ENCODE measurements at places on chromosomes 3 and 15.

DNA sequence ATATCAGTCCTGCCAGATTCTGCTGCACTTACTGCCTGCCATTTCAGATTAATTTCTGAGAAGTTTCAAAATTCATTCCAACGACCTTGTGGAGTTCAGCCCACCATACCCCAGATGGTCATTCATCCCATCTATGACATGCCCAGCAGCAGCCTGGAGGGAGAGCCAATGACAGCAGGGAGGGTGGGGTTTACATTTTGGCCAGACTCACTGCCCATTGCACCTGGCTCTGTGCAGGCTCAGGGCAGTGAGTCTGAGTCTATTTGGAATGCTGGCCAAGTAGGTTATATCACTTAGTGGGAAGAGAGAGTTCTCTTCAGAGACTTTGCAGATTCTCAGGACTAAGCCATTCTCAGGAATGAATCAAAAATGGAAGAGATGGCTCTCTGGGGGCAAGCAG is 21.5 kb downstream of the SRPRB start:
- DNase-seq = no peak

DNA sequence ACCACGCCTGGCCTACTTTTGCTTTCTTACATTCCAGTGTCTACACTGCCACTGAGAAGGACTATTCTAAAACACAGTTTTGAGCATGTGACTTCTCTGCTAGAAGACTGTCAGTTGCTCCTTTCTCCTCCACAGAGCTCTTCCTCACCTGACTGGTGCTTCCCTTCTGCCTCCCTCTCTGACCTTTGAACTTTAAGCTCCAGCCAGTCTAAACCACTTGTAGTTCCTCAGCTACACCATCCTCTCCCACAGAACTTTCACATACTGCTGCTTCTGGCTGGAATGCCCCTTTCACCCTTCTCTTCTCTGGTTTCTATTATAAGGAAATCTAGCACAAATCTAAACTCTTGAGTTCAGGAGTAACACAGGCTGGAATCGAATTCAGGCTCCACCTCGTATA is 9.1 kb downstream of the NCEH1 start:
- DNase-seq = no peak

GRCh38 chr15:59642351-59642750 is 15.0 kb downstream of the GTF2A2 start:
- DNase-seq = no peak

DNA sequence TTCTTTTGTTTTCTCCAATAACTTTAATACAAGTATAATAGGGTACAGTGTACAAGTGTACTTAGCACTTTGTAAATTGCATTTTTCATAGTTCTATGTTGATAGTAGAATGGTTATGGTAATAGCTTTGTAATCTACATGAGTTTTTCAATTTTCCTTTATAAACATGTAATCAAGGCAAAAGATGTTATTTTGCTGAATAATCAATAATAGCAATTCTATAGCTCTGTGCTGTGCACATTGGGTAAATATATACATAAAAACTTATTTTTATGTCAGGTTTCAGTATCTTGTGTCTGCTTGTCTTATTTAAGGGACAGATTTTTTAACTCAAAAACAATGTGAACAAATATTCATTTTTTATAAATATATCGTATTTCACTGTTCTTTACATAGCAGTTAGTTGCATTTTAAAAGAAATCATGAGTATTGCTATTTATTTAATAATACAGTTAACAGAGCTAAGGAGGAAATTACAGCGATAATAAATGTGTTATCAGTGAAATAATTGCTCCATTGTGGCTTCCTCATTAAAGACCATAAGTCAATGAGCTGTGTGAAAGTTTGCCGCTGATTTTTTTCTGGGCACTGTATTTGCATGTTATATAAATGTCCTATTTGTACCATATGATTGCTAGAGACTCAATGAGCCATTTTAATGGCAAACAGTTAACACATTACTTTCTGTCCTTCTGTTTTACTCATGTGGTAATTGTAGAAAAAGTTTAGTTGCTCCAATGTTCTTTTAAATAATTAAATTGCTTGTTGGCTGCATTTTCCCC is 214.6 kb upstream of the STAC start:
- DNase-seq = no peak

DNA sequence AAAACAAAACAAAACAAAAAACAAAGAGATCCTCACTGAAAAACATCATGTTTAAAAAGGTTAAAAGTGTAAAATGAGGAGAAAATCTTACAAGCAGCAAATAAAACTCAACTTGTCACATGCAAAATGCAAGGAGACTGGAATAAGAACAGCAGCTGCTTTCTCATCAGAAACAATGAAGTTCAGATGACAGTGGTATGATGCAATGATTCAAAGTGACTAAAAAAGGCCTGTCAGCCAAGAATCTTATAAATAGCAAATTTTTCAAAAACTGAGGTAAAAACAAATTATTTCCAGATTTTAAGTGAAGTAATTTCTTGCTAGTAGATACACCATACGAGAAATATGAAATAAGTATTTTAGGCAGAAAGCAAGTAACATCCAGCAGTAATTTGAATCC is 68.6 kb upstream of the EPHA3 start:
- DNase-seq = no peak

DNA sequence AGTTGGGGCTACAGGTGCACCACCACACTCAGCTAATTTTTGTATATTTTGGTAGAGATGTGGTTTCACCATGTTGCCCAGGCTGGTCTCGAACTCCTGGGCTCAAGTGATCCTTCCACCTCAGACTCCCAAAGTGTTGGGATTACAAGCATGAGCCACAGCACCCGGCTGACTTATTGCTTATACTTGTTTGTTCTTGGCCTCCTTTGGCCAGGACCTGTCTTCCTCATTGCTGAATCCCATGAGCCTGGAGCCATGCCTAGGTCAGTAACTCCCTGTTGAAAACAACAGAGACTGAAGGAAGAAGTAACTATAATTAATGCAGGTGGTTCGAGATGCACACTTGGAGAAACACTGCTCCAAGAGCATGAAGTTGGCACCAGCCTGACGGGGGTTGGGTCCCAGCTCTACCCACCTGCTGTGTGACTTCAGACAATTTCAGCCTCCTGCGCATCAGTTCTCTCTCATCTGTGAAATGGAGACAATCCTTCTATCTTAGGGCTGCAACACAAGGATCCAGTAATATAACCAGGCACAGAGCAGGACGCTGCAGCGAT is 38.9 kb downstream of the CPN2 start:
- no peak for DNase-seq

- DNase-seq = peak; percentile 27
Measured at GRCh38 chr3:99638167-99638948, at the start of gene COL8A1. COL8A1 (plus strand) TSS chr3:99638594; CDS start chr3:99790683, 152,089 bp downstream.

DNA sequence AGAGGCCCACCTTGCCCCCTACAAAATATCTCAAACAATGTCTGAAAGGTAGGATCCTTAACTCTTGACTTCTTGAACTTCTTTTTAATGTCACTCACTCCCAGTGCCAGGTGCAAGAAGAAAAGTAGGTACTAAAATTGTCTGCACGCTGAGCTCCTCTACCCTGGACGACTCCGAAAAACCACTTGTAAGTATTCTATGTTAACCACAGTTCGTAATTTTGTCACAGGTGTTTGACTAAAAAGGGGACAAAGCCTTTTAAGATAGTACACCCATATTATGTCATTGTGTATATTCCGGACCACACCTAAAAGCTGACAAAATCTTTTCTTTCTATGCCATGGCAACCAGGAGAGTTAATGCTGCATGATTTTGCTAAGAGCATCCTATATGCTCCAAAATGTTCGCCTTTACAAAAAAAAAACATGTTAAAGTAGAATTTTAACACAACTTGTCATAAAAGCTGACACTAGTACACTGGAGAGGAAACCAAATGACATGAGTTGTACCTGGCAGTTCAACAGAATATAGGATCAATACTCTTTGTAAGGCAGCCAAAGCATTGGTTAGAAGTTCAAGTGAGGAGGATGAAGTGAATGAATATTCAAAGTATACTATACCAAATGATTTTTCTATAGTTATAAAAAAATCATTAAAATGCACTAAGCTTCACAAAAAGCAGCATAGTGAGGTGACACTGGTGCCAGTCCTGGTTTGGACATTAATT is 210.5 kb downstream of the FOXP1 start:
- no peak for DNase-seq

DNA sequence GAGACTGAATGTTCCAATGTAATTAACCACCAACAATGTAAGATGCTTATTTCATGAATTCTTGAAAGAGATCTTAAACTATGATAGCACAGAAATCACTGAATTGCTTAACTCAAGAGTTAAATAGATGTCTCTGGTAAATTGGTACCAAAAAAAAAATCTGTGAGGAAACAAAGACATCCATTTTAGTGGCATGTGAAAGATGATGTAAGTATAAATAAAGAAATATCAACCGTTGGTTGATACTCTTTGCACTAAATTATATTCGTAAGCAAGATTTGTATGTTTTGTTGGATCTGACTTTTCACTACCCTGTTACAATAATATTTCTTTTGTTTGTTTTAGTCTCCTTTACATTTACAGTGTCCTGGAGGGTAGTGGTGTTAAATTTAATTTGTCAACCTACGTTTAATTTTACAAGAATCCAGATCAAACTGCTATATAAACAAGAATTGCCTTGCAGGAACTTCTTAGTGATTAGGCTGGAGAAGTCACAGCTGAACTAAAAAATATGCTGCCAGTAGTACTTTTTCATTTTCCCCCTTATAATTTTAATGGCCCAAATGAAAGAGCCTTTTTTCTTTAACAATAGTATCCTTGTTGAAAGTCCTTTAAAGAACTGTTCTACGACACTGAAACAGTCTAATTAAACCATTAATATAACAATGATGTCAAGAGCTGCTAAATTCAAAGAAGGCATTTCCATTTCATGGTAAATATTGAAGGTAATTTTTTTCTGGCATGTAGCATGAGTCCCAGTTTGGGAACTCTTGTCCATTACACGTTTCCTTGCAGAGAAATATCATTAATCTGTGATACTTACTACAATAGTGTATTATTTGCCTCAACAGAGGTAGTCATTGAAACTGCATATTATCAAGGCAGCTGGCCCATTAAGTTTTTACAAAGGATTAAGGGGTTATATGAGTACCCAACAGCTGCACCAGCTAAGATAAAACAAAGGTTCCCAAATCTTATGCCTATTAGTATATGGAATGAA is 109.6 kb upstream of the PHLDB2 start:
- peak; percentile 93 for DNase-seq

- DNase-seq = no peak
Measured at GRCh38 chr15:69081310-69082004, 67.0 kb downstream of the NOX5 start.
